ENCODE measurements at places on chromosomes 12 and 14.

DNA sequence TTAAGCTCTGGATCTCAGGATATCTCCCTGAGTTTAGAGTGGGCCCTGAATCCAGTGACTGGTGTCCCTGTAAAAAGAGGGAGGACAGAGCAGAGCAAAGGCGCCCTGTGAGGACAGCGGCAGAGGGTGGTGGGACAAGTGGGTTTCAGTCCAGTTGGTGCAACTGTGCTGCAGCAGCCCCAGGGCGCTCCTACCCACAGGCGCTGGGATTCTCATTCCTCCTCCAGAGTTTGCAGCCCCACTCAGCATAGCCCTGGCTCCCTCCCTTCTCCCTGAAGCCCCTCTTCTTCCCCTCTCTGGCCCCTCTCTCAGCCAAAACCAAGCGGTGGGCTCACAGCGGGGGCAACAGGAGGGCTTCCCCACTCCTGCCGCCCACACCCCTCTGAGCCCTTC is 1.6 kb downstream of the TMEM179 start:
- no peak for DNase-seq

GRCh38 chr14:30855345-30856037 is 18.9 kb upstream of the COCH start:
- DNase-seq, result no peak

DNA sequence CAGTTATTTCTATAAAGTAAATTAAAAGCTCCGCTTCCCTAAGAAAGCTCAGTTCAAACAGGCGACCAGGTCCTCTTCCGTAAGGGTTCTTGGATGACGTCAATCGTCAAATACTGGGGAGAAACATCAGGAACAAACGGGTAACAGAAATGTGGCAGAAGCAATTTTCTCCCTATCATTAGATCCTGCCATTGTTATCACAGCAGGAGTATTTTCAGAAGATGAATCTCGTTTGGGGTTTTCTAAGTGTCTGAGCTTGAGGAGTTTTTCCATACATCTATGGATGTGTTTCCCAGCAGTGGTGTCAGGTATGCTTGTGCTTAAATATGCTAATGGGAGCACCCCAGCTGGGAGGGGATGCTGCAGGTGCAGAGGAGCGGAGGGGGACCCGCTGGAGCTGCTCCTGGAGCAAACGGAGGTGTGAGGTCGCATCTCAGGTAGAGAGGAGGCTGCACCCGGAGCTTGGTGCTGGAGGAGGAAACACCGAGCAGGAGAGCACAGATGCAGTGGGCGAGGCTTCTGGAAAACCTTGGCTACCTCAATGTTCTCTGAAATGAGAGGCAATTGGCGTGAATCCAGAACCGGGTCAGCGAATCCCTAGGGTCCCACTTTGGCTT is 795.5 kb downstream of the AACS start:
- DNase-seq, result no peak

GRCh38 chr12:91972896-91973295 is 172.8 kb downstream of the BTG1 start:
- no peak for DNase-seq

DNA sequence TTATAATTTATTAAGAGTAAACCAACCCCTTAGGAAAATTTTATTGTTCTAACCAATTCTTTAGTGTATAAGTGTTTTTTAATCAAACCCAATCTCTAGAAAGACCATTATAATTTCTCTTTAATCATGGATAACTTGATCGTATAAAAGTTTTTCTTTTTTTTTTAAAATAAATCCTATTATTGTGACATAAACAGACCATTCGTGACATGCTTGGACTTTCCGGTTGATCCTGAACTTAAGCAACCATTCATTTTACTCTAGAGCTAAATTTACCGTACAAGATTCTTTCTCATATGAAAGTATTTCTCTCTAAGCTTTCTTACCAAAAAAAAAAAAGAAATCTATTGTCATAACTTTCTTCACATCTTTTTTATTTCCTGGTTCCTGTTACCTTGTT is 32.6 kb upstream of the SLC38A4 start:
- no peak for DNase-seq

- no peak for DNase-seq
These were observed 2.2 kb downstream of the PLEKHG6 start for GRCh38 chr12:6312529-6313325.

DNA sequence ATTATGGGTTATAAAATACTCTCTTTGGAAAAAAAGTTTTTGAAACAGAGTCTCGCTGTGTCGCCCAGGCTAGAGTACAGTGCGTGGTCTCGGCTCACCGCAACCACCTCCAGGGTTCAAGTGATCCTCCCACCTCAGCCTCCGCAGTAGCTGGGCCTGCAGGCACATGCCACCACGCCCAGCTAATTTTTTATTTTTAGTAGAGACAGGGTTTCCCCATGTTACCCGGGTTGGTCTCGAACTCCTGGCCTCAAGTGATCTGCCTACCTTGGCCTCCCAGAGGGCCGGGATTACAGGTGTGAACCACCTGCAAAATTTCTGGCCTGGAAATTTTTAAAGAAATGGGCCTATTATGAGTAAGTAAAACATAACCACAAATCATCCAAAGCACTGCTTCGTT is 3.8 kb downstream of the USP15 start:
- no peak for DNase-seq

DNA sequence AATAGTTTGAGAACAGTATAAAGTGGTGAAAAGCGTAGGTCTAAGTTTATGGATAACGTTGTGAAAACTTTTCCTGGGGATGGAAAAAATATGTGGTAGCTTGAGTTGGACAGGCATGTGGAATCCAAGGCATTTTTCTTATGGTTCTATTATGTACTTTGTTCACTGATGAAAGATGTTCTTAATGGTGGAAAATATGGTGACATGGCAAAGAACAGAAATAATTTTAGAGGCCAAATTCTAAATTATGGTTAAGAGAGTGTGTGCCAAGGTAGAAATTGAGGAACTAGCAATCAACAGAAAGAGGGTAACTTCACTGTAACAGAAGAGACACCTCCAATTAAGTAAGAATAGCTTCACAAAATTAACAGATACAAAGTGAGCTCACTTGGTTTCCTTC is 427.8 kb downstream of the SLC6A15 start:
- DNase-seq, result no peak

GRCh38 chr14:78484028-78484427 is 313.9 kb downstream of the NRXN3 start:
- DNase-seq, result no peak

- no peak for DNase-seq
These were observed 294.3 kb upstream of the RTL1 start for GRCh38 chr14:101197595-101198397.

DNA sequence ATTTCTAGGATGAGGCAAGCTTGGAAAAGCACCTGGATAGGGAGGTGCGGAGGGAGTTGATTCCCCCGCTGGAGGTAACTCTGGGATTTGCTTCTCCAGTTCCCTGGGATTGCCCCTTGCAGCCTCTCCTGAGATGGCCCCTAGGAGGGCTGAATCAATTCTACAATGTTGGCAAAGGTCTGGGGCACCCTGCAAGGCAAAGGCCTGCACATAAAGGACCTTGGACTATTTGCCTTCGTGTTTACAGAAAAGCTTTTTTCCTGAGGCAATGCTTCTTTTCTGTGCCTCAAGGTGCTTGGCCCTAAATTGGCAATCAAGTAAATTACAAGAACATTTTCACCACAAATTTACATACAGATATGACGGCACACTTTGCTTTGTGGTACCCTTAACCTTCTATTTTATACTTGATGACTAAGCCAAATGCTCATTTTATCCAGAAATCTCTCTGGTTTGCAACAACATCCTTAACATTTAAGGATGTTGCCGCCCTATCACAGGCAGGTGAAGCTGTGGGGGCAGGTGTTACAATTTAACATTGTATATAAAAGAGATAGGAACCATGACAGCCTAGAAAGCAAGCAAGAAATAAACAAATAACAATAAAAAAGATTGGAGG is 40.3 kb downstream of the TIMELESS start:
- DNase-seq, result no peak

DNA sequence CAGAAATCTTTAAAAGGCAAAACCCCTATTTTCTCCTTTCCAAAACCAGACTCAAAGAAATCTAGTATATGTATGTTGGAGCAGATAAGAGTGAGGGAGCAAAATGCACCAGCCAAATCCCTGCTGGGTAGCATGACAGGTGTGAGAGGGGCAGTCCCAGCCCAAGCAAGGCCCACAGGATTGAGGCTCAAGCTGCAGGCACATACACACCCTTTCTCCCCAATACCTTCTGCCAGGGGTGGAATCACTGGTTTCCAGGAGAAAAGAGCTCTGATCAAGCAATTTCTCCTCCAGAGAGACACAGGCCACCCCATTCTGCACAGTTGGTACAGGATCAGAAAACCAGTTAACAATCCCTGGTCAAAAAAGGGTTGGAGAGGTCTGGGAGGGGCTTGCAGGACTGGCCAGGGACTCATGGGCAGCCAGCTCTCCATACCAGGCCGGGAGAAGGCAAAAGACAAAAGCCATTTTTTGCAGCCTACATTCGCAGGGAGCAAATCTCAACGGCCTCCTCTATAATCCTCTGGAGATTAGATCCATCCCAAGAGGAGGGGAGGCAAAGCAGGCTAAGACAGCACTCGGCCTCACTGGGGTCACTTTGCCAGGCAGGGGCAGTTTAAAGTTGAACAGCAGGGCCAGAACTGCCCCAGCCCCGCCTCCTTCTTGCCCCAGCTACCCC is 2.1 kb downstream of the KMT2D start:
- DNase-seq, result no peak

DNA sequence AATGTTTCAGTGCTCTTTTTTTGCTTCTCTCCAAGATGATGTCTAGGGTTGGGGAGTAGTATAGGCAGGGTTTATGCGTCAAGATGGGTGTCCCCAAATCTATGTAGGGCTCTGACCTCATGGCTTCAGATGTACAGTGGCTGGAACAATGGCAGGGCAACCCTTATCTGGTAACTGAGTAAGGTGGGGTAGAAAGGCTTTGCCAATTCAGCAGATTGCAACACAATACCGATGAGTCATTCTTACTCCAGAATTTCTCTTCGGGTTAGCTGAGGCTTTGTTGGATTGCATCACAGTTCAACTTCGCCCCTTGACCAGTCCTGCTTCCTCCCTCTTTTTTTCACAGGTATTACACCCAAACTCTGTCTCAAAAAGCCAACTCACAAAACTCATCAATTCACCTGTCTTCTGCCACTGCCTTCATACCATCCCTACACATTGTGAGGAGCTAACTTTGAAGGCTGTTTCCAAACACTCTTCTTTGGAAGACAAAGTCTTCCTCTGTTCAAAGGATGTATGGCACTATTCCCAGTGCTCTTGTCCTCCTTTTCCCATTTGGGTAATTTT is 190.2 kb upstream of the CNOT2 start:
- no peak for DNase-seq

- DNase-seq, result no peak
These were observed 10.3 kb downstream of the WASHC3 start for GRCh38 chr12:102051431-102051965.

- no peak for DNase-seq
These were observed 49.4 kb downstream of the MOK start for GRCh38 chr14:102255401-102256190.

GRCh38 chr12:54935235-54935951 is 49.2 kb downstream of the TESPA1 start:
- DNase-seq, result peak; percentile 3

DNA sequence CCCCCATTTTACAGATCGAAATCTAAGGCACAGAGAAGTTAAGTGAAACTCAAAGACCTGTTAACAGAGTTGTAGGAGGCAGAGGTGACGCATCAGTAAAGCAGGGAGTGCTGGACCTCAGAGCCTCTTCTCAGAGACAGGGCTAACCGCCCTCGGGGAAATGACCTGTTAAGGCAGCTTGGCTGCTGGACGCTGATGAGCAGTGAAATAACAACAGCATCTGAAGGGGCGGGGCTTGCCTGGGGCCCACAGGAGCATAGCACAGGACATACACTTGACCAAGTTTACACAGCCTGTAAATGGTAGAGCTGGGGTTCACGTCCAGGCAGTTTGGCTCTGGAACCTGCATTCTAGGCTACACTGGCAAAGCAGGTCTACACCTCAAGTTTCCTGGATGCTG is 39.3 kb downstream of the LRTM2 start:
- no peak for DNase-seq

DNA sequence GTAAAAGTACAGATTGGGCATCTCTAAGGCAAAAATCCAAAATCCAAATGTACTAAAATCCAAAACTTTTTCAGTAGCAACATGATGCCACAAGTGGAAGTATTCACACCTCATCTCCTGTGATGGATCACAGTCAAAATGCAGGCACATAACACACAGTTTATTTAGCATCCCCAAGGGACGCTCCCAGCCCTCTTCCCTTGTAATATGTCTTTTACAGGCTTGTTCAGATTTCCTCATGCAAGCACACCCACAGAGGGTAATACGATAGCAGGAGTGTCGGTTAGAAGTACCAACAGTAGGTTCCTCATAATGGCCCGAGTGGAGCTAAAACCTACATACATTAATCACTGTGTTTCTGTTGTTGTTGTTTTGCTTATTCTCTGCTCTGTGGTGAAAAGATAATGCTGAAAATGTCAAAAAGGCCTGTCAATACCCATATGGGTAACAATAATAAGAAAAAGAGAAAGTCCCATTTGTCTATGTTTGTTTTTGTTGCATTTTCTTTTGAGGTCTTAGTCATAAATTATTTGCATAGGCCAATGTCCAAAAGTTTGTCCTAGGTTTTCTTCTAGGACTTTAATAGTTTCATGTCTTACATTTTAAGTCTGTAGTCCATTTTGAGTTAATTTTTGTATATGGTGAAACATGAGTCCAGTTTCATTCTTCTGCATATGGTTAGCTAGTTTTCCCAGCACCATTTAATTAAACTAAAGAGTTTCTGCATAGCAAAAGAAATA is 133.1 kb downstream of the LRIG3 start:
- DNase-seq, result no peak

- DNase-seq, result no peak
These were observed 6.0 kb upstream of the STK38L start for GRCh38 chr12:27237790-27238771.

DNA sequence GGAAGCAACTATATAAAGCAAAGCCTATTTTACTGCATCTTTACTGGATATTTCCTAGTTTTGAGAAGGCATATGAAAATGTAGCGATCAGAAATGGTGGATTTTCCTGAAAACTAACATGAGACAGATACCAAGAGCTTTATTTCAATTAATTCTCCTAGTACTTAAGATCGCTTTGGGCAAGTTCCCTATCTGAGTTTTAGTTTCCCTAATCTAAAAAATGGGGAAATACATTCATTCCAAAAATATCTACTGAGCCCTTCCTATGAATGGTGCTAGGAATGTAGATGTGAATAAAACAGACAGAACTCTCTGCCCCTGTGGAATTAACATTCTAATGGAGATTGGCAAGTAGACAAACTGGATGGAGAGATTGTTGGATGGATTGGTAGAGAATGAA is 8.4 kb downstream of the CATSPERB start:
- DNase-seq, result no peak

DNA sequence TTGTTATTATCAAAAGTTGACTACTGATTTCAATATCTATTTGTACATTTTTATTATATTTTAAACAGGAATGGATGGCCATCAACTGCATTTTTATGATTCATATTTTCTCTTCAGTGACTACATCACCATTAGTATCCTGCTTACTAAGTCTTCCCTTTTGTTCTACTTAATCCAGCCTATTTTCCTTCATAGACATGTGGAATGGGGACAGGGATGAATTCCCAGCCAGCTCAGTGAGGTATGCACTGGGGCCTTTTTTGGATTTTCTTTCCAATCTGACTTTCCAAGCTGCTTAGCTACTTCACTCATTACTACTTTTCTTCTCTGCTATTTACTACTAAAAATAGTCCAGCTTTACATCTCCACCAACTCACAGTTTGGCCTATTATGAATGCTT is 38.4 kb downstream of the AKAP6 start:
- no peak for DNase-seq

- DNase-seq, result no peak
These were observed 841.1 kb downstream of the NRXN3 start for GRCh38 chr14:79011091-79011919.
